ENCODE measurements at places on chromosomes 12 and 14. TPM values are rescaled to one million over a fixed set of nuclear protein-coding genes. Genes with fewer than 3 reads are reported as not detected.

Gene ASB2
- 4.1 TPM for total RNA-seq

Gene SYT1
- total RNA-seq = 7.7 TPM

Gene NPFF
- total RNA-seq = not detected

Gene PTGER2
- 2.0 TPM for total RNA-seq

Gene NR1H4
- total RNA-seq = not detected

Gene KRT75
- 0.26 TPM for total RNA-seq

Gene BMAL2
- 22.6 TPM for total RNA-seq

Gene AQP6
- total RNA-seq = not detected

Gene GALNT6
- 4.3 TPM for total RNA-seq

Gene NUP107
- total RNA-seq = 74.3 TPM

Gene ALX1
- total RNA-seq = 6.1 TPM

Gene LYZ
- total RNA-seq = 0.26 TPM

Gene IL22
- total RNA-seq = not detected

Gene DLGAP5
- total RNA-seq = 38.1 TPM

Gene ADAM20
- not detected for total RNA-seq

Gene BIN2
- 0.11 TPM for total RNA-seq

Gene ADCY4
- not detected for total RNA-seq

Gene TSHR
- not detected for total RNA-seq

Gene FGD6
- total RNA-seq = 17.6 TPM

Gene SLC10A1
- not detected for total RNA-seq

Gene SIX6
- not detected for total RNA-seq

Gene FGF6
- total RNA-seq = not detected

Gene CDCA3
- 88.0 TPM for total RNA-seq

Gene RNF212B
- total RNA-seq = not detected

Gene PLEKHG3
- 51.5 TPM for total RNA-seq

Gene RPGRIP1
- total RNA-seq = 0.54 TPM
